GM20000 (cell line): ENCODE measurements at places on chromosomes 7 and 10.
A peak's percentile ranks its signal among the peaks of the same experiment; 100 is the strongest.

GRCh38 chr10:13816195-13816925 is 229.6 kb downstream of the PRPF18 start:
- DNase-seq, result no peak

DNA sequence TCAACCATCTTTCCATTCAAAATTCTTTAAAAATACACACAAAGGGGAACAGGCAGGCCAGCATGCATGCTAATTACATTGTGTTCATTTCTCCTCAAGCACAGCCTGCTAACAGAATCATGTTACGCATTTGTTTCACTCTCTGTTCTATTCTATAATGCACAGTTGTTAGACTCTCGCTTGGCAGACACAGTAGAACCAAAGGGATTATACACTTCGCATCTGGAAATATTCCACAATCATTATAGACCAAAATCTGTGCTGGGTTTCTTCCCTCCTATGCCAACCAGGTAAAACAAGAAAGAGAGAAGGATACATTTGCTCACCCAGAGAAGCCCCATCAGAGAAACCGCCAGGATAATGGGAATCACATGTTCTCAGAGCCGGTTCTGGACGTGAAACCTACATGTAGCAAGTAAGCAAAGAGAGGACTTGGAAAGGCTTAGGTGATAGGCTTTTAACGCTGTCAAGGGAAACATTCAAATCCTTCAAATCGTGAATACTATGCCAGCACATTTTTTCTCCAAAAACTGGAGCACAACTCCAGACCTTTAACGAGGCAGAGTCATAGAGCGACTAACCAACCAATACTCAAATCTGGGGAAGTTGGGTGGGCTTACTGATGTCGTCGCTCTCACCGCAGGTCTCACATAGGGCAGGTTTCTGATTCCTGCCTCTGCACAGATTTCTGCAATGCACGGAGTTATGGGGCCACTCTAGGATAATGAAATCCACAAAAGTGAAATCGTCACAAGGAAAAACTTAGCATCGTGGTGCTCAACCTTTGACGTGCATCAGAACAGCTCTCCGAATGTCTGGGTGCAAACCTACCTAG is 380.5 kb upstream of the AUTS2 start:
- DNase-seq, result no peak

GRCh38 chr10:68105820-68106219 is 3.5 kb upstream of the MYPN start:
- no peak for DNase-seq

DNA sequence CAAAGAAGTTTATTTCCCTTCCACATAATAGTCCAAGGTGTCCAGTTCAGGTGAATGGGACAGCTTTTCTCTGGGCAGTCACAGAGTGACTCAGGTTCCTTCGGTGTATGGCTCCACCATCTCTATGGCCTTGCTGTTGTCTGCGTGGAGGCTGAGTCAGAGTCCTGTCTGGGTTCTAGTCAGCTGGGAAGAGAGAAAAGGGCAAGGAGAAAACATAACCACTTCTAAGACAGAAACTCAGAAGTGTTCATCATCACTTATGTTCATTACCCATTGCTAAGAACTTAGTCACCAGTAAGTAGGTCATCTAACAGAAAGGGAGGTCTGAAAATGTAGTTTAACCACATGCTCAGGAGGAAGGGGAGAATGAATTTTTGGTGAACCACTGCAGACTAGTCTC is 32.4 kb upstream of the CCDC7 start:
- DNase-seq, result no peak

DNA sequence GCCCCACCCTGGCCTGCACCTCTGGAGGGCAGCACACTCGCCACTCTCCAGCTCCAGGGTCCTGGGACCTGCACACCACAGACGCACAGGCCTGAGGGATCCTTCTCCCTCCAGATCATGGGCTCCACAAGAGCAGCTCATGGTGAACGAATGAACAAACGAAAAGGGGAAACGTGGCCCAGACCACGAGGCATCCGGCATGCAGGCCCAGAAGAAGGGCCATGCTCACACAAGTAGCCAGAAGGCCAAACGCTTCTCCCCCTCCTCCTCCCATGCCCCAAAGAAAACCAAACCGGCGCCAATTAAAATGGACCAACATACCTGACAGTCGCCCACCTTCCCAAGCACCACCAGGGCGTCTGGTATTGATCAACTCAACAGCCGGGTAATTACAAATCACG is 30.4 kb downstream of the MAD1L1 start:
- DNase-seq, result no peak

GRCh38 chr10:132328106-132328505 is 3.9 kb upstream of the LRRC27 start:
- no peak for DNase-seq

DNA sequence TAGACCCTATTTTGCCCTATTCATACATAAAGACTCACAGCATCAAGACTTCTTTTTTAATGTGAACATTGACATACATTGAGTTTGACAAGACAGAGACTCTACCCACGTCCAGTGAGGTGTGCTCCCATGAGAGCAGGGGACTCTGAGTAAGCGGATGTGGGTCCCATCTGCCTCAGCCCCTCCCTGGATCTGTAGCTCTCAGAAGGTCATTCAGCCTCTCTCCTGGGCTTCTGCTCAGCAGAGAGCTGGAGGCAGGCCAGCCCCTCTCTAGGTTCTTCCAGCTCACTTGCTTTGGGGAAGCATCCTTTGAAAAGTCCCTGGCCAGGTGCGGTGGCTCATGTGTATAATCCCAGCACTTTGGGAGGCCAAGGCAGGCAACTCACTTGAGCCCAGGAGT is 146.9 kb upstream of the ZMIZ1 start:
- no peak for DNase-seq

GRCh38 chr10:93280699-93281366 is 201.3 kb downstream of the MYOF start:
- no peak for DNase-seq

DNA sequence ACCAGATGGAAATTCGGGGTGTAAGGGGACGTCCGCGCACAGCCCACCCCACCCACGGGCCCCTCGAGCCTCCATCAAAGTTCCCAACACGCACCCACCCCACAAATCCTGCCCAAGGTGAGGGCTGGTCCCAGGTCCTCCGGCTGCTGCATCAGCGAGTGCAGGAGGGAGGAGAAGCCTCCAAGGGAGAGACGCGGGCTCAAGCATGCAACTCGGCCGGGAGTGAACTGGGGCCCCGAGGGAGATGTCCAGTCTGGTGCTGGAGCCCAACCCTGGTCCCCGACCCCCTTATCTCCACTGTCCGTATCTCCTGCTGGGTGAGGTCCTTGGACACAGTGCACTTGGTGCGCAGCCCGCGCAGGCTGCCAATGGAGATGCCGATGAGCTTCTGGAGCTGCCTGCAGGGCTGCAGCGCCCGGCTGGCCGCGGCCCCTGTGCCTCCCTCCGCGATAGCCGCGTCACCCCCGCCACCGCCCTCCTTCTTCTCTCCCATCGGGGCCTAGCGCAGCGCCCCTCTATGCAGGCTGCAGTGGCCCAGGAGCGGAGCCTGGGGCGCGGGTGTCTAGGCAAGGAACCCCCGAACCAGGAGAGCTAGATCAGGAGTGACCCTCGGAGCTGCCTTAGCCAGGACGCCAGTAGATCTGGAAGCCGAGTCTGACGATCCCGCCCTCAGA is 489.2 kb downstream of the ZNF33B start:
- DNase-seq, result no peak

DNA sequence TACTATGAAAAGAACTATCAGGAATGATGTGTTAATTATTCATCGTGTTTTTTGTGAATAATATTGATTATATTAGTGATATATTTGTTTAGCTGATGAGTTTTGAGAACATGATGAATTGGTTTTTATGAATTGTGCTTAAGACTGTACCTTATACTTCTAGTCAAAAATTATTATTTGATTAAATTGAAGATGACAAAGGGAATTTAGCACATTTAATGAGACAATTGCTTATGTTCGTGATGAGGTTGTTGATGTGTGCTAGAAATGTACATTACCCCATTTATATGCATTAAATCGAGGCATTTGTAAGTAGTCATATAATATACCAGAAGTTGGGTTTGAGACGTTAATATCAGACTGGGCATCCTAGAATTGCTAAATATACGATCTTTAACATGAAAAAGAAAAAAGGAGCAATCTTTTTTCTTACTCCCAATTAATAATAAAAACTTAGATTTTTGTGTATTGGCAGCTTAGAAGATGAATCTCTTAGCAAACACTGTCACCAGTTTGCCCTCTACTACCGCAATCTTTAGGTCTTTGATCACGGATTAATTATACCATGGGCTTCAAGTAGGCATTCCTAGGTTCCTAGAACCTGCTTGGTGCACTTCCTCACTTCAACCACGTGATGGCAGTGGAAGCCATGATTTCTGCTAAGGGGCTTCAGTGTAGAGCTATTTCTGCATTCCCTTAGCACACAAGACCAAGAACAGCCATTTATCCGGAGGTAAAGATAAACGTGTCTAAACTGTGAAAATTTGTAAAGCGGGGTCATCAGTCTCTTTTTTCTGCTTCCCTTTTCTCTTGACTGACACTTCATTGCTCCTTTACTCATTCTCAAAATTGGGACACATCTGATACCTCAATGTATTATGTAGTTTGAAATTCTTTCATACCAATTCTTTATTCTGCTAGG is 1.6 kb downstream of the KLHDC10 start:
- peak; percentile 71 for DNase-seq

- DNase-seq, result no peak
Observed at GRCh38 chr7:29135846-29136245, 10.5 kb downstream of the CPVL start.

GRCh38 chr7:4683043-4683883 is 1.2 kb downstream of the FOXK1 start:
- DNase-seq, result peak; percentile 35

GRCh38 chr7:2792856-2793487 is 51.1 kb downstream of the GNA12 start:
- no peak for DNase-seq

DNA sequence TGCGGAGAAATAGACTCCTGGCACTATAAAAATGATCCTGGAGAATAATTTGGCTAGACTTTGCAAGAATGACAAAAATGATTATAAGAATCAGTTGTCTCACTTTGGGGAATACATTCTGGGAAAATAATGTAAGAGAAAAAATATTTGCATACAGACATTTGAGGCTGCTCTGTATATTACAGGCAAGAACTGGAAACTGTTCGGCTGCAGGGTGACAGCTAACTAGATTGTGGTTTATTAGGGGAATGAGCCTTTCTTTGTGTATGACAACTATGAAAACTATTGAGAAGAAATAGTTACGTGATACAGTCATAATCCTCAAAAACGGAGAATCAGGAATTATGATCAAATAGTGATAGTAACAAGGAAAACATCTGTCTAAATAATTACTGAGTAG is 8.6 kb downstream of the TRIM56 start:
- peak; percentile 4 for DNase-seq

DNA sequence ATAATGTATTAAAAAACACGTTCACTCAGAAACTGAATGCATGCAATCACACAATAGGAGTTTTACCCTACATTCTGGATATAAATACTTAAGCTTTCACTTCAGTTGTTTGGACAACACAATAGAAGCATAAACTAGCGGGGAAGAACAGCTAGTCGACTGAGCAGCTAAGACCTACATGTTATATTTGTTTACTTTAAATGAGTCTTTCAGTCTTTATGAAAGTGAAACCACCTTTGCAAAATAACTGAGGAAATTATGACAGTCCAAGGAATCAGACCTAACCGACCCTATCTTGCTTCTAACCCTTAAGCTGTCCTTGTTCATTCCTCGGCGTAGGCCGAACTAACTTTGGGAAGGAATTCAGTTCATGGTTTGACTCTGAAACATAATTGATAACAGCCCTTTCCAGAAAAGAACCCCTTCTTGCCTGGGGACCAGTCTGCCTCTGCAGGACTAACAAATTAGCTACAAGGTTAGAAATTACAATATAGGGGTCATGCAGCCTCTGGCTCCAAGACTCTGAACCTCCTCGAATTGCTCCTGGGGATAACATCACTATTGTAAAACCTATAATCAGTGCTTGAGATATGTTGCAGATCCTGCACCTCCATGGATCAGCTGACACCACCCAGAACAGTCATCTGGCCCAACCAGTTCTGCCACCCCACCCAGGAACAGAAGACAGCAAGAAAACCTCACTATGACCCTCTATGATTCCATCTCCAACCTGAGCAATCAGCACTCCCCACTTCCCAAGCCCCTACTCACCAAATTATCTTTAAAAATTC is 185.1 kb upstream of the KLF6 start:
- DNase-seq, result no peak

DNA sequence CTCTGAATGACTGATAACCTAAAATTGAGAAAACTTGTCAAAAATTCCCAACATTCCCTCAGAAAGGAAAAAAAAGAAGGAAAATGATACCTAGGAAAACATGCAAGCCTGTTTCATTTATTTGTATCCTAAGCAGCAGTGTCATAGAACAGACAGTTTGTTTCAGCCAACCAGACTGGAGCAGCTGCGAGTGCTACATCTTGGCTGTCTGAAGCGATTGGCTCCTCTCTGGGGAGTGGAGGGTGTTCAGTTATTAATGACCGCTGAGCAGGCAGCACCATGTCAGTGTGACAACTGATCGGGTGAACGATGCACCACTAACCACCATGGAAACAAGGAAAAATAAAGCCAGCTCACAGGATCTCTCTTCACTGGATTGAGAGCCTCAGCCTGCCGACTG is at the start of gene LRRN3:
Gene LRRN3 (plus strand): TSS at position 282 of the 400 bp plus-strand sequence. CDS start 31,646 bp downstream, outside the sequence.
- no peak for DNase-seq
